Activated naive CD4-positive, alpha-beta T cell treated with anti-CD3 and anti-CD28 coated beads, Interleukin-2, amount 50 U/mL, for 72 hours (primary cell): ENCODE measurements at places on chromosomes 5 and 9.

DNA sequence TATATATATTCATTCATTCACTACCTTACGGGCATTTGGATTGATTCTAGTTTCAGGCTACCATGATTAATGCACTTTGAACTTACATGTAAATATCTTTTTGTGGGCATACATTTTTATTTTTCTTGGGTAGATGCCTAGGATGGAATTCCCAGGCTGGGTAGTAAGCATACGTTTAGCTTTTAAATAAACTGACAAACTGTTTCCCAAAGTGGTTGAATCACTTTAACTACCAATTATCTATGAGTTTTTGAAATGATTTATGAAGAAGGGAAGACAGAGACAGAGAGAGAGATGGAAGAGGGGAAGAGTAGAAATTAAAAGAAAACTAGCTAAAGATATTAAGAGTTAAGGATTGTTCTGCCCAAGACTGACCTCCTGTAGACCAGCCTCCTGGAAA is 612.6 kb downstream of the PSAT1 start:
- no peak for DNase-seq

- no peak for DNase-seq
Observed at GRCh38 chr9:130311408-130312140, 46.0 kb downstream of the HMCN2 start.

GRCh38 chr9:131942146-131942720 is 137.4 kb downstream of the MED27 start:
- no peak for DNase-seq

DNA sequence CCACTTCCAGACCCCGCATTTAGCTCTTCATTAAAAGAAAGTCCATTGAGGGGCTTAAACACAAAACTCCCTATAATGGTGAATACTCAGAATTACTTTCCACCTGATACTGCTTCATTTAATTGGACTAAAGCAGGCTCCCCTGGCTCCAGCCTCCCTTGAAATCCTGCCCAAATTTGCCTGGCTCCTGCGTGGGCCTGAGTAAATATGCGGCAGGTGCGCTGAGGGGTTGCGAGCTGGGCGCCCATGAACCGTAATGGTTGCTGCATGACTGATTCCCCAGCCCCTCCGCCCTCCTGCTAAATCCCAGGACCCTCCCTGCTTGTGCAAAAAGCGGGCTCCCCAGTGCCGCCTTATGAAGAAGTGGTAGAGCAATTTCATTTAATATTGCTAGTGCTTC is 639.7 kb downstream of the BNC2 start:
- DNase-seq: no peak

DNA sequence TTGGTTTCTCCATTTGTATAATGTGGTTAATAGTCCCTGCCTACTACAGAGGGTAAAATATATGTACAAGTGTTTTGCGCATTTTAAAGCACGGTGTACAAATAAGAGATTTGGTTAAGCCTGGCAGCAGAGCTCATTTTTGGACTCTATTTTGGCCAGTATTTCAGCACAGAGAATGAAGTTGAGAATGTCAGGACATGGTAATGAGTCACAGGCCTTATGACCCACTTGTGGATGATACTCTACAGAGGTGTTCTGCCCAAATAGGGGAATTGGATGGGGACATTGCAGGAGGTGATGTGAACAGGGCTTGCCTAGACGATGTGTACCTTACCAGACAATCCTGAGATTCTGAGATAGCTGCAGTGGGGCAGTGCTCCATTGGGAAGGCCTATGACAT is 50.6 kb downstream of the MELK start:
- no peak for DNase-seq

DNA sequence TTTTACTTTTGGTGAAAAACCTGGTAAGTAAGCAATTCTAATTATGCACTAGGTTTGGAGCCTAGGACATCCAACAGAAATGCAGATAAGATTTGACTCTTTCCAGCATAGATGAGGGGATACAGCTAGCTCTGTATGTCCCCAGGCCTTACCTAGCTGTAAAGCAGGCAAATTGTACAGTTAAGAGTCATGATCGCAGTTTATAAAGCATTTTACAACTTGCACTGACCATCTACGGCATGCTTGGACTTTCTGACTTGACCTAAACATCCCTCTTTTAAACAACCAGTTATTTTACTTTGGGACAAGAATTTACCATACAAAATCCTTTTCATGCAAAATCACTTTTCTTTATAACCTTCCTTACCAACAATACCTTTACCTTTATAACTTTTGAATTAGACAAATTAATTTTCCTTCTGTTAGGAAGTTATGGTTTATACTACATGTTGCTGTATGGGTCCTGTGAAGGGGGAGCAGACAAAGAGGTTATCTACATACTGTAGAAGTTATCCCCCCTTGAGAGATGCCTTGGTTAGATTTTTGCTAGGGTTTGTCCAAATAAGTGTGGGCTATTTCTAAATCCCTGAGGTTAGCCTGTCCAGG is 36.8 kb downstream of the FGD3 start:
- DNase-seq: no peak

GRCh38 chr9:131823701-131824146 is 83.8 kb upstream of the RAPGEF1 start:
- no peak for DNase-seq

- no peak for DNase-seq
Observed at GRCh38 chr5:39024005-39024404, 50.2 kb downstream of the RICTOR start.

DNA sequence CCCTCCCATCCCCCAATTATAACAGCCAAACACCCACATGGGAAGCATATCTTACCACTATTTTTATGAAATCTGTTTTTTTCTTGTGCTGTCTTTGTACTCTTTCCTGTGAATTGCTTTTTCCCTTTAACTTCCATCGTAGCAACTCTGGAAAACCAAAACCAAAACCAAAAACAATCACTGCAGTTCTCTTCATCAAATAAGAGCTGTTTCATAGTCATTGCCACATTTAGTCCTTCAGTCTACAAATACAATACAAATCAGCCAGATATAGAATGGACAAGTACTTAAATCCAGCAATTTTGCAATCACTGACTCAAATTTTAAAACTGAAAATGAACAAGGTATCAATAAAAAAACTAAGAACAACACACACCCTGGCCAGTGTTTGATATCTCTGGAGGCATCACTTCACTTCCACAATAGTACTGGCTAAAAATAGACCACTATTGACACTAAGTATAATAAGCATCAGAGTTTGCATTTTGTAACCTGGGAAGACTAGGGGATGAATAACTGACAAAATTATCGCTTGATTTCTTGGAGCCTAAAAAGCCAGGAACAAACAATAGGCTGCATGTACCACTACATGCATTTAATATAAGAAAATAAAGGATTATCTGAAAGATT is 5.4 kb downstream of the PUM3 start:
- DNase-seq: no peak

DNA sequence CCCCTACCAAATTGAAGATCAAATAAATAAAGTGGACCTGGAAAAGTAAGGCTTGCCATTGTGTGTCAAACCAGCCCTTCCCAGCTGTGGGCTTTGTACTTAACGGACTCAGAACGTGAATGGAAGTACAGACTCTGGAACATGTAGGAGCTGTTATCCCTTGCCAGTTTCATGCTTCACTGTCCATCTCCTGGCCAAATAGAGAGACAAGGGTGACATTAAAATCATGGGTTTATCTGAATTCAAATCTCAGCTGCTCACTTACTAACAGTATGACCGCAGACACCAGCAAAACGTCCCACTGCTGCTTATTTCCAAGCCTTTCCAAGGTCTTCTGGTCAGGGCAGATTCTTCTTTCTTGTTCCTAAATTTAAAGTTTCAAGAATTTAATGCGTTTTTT is 52.2 kb downstream of the EXOSC2 start:
- no peak for DNase-seq

GRCh38 chr9:136341042-136341655 is 13.8 kb downstream of the GPSM1 start:
- DNase-seq: no peak

GRCh38 chr5:150660108-150660831 is 781 bp upstream of the MYOZ3 start:
- DNase-seq: no peak

DNA sequence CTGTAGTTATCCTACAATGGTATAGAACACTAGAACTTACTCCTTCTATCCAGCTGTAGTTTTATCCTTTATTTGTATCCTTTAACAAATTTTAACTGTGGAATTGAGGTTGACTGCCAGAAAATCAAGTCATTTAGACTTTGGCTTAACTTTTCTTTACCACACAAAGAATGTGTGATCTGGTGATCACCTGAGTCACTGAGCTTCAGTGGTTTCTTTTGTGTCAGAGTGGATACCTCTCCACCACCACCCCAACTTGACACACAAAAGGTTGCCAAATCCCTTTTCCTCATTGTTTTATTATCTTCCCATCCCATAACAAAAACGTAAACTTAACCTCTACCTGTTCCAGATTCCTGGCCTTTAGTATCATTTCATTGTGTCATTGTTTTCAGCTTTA is 5.5 kb downstream of the OTULIN start:
- no peak for DNase-seq

- DNase-seq: no peak
Observed at GRCh38 chr9:68780720-68781119, 75.7 kb downstream of the PIP5K1B start.

DNA sequence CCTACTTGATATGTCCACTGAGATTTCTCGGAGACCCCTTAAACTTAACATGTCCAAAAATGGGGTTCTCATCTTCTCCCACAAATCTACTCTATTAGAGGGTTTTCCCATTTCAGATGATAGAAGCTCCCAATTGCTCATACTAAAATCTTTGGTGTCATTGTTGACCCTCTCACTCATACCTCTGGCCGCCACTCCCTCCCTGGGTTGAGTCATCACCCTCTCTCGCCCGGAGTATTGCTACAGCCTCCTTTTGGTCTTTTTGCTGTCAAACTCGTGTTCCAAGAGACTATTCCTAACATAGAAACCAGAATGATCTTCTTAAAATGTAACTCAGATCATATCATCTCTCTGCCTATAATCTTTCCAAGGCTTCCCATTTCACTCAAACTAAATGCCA is 91.0 kb upstream of the GNAQ start:
- DNase-seq: no peak

DNA sequence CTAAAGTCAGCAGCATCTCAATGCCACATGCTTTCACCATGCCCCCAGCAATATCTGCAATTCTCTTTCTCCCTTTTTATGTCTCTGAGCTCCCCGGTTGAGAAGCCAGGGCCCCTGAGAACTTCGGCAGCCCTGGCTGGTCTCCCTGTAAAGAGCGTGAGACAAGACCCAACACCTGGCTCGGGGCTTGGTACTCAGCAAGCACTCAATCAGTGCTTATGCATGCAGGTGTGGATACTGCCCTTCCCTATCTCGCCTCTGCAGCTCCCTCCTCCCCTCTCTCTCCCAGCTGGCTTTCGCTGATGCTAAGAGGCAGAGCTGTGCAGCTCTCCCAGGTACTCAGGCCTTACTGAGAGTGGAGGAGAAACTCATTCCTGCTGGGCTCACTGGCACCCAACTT is 41.7 kb upstream of the AKNA start:
- no peak for DNase-seq

DNA sequence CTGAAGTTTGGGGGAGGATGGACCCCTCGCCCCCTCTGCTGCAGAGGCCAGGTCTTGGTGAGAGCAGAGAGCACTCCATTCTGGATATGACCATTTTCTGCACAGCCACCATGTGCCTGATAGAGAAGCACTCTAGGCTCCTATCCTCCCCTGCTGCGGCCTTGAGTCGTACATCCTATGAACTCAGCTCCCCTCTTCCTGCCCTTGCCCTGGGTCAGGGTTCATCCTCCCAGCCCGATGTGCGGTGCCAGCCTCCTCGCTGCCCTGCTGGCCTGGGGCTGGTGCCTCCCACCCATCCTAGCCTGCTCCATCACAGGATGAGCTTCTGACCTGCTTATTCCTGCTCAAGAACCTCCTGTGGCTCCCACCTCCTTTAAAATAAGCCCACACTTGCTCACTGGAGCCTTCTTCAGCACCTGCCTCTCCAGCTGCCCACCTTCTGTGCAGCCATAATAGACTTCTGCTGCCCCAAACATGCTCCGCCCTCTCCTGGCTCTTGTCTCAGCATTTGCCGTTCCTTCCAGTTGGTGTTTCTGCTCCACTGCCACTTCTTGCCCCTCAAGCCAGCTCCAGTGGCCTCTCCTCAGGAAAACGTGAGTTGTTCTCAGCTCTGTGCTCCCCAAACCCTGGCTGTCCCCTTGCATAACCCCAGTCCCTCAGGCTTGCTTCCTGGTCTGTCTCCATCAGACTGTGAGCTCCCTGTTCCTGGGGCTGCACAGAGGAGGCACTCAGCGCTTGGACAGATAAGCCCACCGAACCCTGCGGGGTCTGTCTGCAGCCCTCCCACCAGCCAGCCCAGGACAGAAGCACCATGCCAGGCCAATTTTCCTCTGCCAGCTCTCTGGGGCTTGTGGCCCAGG is 22.3 kb upstream of the TTLL11 start:
- DNase-seq: no peak

- no peak for DNase-seq
Observed at GRCh38 chr5:142491270-142491669, 166.4 kb upstream of the SPRY4 start.

- no peak for DNase-seq
Observed at GRCh38 chr9:135840107-135840506, 67.2 kb downstream of the CAMSAP1 start.

GRCh38 chr5:179301376-179301775 is 43.9 kb downstream of the ADAMTS2 start:
- DNase-seq: no peak

DNA sequence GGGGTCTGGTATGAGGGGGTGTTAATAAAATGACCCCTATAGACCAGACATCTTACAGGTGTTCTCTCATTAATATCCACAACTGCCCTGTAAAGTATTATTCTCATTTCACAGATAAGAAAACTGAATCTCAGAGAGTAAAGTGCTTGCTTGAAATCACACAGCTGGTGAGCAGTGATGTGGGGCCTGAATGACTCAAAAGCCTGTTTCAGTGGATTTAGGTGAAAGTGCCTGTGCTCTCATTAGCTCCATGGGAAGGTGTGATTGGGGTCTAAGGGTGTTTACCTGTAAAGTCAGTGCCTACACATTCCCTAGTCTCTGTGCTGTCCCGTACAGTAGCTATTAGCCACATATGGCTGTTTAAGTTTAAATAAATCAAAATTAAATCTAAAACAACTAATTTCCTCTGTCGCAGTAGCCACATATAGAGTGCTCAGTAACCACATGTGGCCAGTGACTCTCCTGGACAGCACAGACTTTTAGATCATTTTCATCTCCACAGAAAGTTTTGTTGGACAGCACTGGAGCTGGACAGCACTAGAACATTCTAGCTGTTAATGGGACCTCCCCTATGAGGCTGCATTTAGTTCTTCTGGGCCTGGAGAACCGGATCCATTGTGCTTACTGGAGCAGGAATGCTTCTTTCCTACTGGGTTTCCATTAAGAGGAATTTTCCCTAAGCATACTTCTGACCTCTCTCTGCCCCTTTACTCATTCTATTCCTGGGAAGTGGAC is 52.5 kb upstream of the SEMA6A start:
- no peak for DNase-seq

DNA sequence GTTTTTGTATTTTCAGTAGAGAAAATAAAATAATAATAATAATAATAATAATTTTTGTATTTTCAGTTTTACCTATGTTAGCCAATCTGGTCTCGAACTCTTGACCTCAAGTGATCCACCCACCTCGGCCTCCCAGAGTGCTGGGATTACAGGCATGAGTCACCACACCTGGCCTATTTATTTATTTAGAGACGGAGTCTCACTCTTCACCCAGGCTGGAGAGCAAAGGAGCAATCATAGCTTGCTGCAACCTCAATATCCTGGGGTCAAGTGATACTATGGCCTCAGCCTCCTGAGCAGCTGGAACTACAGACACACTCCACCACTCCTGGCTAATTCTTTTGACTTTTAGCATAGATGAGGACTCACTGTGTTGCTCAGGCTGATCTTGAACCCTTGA is 167.5 kb downstream of the TLE1 start:
- DNase-seq: no peak

GRCh38 chr9:16039218-16039987 is 486.6 kb downstream of the CCDC171 start:
- no peak for DNase-seq

- no peak for DNase-seq
Observed at GRCh38 chr9:88781628-88782391, 209.5 kb upstream of the S1PR3 start.
